CD4-positive, alpha-beta T cell (primary cell): ENCODE measurements at places on chromosomes 11 and 22. TPM values are rescaled to one million over a fixed set of nuclear protein-coding genes. Genes with fewer than 3 reads are reported as not detected.

DNA sequence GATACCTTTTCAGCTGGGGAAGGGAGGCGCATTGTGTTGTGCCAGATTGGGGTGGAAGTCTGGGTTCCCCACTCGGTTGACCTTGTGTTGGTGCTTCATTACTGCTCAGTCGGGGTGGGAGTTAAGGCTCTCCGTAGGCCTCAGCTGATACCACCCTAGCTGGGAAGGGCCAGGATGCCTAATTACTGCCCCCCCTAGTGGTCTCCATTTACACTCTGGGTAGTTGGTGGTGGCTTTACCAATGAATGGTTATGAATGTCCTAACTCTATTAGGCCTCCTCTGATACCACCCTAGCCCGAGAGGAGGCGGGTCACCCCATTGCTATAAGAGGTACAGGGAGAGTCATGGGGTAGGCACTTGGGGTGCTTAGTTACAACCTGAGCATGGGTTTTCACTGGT lies 27.5 kb upstream of the HIKESHI start:
- H3K4me3 ChIP-seq = no peak overlapping the region
- H3K36me3 ChIP-seq = peaks cover 65% of the 10 kb centered on the region
- H3K4me1 ChIP-seq = no peaks in the 10 kb centered on the region
- H3K27me3 ChIP-seq = no peaks in the 10 kb centered on the region

Gene PHOX2A
- total RNA-seq = not detected

Gene ST14
- 0.31 TPM for total RNA-seq

- no peak overlapping the region for H3K27ac ChIP-seq
- H3K36me3 ChIP-seq = no peaks in the 10 kb centered on the region
- H3K4me3 ChIP-seq = no peak overlapping the region
- H3K4me1 ChIP-seq = no peaks in the 10 kb centered on the region
- peaks cover 12% of the 10 kb centered on the region for H3K27me3 ChIP-seq
- DNase-seq = no peak
Measured at GRCh38 chr11:73259406-73260126, 12.6 kb upstream of the P2RY6 start.

DNA sequence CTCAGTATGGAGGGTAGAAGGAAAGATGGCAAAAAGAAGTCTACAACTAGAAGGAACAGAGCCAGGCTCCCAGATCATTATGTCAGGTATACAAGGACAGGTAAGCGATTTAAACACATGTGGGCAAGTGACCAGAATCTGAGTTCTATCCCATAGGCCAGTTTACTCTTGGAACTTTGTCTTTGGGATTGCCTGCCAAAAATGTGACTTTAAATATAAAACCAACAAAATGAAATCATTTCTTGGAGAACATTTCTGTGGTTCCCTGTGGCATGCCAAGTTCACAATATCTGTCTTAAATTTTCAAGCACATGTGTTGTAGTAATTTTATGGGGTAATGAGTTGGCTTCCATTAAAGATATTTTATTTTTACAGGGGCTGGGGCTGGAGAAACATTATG lies 141.0 kb downstream of the SLC17A6 start:
- DNase-seq = no peak
- no peaks in the 10 kb centered on the region for H3K36me3 ChIP-seq
- H3K27ac ChIP-seq = no peak overlapping the region
- H3K4me1 ChIP-seq = no peaks in the 10 kb centered on the region

Gene MFNG
- 89.9 TPM for total RNA-seq

Gene SLC25A45
- 40.8 TPM for total RNA-seq

- no peaks in the 10 kb centered on the region for H3K27me3 ChIP-seq
- H3K4me1 ChIP-seq = peaks cover 8% of the 10 kb centered on the region
- DNase-seq = no peak
Measured at GRCh38 chr22:17831501-17832251, 57.4 kb upstream of the BID start.

DNA sequence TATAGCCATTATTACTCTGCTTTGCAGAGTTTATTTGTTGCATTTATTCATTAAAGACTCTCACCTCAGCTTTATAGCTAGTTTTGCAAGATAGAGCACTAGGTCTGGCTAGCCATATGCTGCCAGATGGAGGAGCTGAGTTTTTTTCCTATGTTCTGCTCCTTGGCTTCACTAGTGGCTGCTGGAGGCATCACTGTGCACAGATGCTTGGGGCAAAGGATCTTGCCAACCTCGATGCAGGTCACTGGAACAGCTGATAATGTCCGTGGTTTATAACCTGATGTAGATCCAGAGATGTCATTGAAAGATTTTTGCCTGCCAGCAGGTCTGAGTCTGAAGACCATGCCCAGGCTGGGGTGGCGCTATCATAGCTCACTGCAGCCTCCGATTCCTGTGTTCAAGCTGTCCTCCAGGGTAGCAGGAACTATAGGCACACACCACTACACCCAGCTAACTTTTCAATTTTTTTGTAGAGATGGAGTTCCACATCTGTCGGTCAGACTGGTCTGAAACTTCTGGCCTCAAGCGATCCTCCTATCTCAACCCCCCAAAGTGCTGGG lies 63.2 kb downstream of the PACS1 start:
- H3K27me3 ChIP-seq = no peaks in the 10 kb centered on the region
- DNase-seq = no peak
- no peaks in the 10 kb centered on the region for H3K36me3 ChIP-seq
- no peak overlapping the region for H3K4me3 ChIP-seq
- H3K4me1 ChIP-seq = peaks cover 25% of the 10 kb centered on the region

DNA sequence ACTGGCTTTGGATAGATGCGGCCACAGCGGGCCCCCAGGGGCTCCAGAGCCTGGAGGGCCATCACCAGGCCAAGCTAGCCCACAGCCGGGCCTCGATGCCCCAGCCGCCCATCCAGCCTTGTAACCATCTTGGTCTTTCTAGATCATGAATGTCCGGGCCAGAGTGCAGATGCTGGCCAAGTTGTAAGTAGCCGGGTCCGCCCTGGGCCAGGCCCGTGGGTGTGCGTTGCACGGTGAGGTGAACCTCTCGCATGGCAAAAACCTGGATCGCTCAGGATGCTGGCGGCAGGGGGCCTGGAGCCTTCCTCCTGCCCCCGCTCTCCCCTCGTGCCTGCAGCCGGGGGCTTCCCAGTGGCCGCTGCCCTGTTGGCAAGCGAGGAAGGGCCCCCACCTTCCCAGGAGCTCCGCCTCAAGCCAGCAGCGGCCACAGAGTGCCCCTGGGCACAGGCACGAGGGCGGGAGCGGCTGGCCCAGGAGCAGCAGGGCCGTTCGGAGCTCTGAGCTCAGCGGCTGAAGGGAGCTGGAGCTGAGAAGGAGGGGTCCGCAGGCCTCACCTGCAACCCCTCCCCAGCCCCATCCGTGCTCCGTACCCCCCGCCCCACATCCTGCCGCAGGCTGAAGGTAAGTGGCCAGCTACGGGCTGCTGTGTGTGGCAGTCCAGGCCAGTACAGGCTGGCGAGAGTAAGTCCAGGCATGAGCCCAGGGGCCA lies 10.9 kb upstream of the MRPL23 start:
- no peaks in the 10 kb centered on the region for H3K27me3 ChIP-seq
- no peak overlapping the region for H3K4me3 ChIP-seq
- DNase-seq = no peak
- no peaks in the 10 kb centered on the region for H3K36me3 ChIP-seq

DNA sequence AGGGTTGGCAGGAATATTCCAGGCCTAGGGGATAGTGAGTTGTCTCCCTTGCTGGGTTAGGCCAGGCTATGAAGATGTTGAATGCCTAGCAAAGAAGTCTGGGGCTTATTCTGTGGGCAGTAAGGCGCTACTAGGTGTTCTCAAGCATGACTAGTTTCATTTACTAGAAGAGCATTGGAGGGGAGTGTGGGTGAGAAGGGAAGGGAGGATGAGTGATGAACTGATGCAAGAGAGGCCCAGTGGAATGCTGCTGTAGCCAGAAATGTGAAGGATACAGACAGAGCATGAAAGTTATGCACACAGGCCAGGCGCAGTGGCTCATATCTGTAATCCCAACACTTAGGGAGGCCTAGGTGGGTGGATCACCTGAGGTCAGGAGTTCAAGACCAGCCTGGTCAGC lies 33.5 kb downstream of the POU2F3 start:
- H3K27me3 ChIP-seq = peaks cover 10% of the 10 kb centered on the region
- no peak overlapping the region for H3K4me3 ChIP-seq
- DNase-seq = no peak
- no peaks in the 10 kb centered on the region for H3K36me3 ChIP-seq
- no peak overlapping the region for H3K27ac ChIP-seq

Gene CLCF1
- 6.9 TPM for total RNA-seq

DNA sequence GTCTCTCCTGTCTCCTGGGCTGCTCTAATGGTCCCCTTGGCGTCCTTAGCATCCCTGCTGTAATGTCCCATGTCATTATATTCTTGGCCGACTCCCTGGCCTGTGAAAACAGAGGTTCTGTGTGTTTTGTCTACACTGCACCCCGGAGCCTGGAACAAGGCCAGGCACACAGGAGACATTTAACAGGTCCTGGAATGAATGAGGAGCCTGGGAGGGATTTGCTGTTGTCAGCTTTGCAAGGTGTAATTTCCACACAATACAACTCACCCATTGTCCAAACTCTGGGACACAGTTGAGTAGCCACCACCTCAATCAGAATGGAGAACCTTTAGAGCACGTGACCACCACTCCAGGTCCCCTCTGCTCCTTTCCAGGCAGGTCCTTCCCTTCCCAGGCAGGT lies 14.9 kb upstream of the PDGFB start:
- H3K4me3 ChIP-seq = no peak overlapping the region
- no peak for DNase-seq
- no peaks in the 10 kb centered on the region for H3K27me3 ChIP-seq
- H3K4me1 ChIP-seq = peaks cover 12% of the 10 kb centered on the region

DNA sequence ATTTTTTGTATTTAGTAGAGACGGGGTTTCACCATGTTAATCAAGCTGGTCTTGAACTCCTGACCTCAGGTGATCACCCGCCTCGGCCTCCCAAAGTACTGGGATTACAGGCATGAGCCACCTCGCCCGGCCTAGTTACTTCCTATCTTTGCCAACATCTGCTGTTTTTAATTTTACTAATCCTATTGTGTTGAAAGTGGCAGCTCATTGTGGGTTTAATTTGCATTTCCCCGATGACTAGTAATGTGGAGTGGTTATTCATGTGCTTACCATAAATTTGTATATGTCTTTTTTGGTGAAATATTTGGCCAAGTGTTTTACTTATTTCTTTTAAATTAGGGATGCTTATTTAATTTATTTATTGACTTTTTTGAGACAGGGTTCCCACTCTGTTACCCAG lies 74.2 kb upstream of the SLC25A18 start:
- no peak for DNase-seq
- no peaks in the 10 kb centered on the region for H3K36me3 ChIP-seq
- no peak overlapping the region for H3K4me3 ChIP-seq
- no peaks in the 10 kb centered on the region for H3K4me1 ChIP-seq
- H3K27me3 ChIP-seq = no peaks in the 10 kb centered on the region
- H3K27ac ChIP-seq = no peak overlapping the region

DNA sequence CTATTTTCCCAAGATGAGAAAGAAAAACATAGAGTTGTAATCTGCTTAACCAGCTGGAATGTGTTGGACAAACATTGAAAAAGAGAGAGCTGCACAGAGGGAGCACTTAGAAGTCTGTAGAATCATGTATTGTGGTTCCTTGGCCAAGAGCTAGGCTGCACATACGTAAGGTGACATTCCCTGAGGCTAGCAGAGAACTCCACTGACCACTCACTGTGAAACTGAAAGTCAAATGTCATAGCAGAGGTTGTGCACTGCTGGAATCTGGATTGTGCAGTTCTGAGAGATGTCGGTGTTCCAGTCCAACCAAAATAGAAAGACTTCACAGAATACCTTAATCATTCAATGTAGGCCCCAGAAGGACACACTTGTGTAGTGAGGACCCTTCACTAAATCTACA lies 772.8 kb upstream of the RAG2 start:
- H3K27me3 ChIP-seq = no peaks in the 10 kb centered on the region
- no peak overlapping the region for H3K27ac ChIP-seq
- DNase-seq = no peak

- H3K4me3 ChIP-seq = peak overlapping the region; percentile 87
- DNase-seq = peak; percentile 25
- no peaks in the 10 kb centered on the region for H3K27me3 ChIP-seq
- peaks cover 32% of the 10 kb centered on the region for H3K4me1 ChIP-seq
Measured at GRCh38 chr22:46150655-46151477, 540 bp downstream of the PPARA start.

Gene VPREB1
- not detected for total RNA-seq

Gene OR52E6
- not detected for total RNA-seq

Gene OR10D3
- not detected for total RNA-seq

DNA sequence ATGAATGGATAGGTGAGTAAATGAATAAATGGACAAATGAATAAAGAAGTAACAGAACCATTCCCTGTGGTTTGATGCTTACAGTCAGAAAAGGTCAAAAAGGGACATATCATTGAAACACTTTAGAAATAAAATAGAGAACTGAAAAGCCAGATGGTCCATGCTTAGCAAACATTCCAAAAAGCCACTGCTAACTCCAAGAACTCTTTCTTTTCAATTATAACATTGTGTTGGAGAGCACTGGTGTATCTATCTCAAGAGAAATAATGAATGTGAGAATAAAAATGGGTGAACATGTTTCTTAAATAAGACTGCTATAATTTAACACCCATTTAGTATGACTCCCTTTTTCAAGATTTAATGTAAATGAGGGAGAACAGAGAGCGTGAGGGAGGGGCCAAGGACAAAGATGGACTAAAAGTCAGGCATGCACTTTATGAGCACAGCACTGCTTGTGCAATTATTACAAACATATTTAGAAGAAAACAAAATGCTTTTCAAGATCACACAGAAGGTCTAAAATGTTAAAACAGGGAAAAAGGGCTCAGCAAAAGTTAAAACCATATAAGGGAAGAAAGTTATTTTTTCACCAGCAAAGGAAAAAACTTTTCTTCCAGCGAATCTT lies 224.3 kb upstream of the PITPNB start:
- H3K27ac ChIP-seq = no peak overlapping the region
- no peak overlapping the region for H3K4me3 ChIP-seq
- H3K27me3 ChIP-seq = no peaks in the 10 kb centered on the region
- no peaks in the 10 kb centered on the region for H3K4me1 ChIP-seq

Gene MMP27
- not detected for total RNA-seq

- no peaks in the 10 kb centered on the region for H3K4me1 ChIP-seq
- no peaks in the 10 kb centered on the region for H3K27me3 ChIP-seq
- H3K36me3 ChIP-seq = no peaks in the 10 kb centered on the region
Measured at GRCh38 chr11:134097166-134097565, 28.3 kb downstream of the JAM3 start.

DNA sequence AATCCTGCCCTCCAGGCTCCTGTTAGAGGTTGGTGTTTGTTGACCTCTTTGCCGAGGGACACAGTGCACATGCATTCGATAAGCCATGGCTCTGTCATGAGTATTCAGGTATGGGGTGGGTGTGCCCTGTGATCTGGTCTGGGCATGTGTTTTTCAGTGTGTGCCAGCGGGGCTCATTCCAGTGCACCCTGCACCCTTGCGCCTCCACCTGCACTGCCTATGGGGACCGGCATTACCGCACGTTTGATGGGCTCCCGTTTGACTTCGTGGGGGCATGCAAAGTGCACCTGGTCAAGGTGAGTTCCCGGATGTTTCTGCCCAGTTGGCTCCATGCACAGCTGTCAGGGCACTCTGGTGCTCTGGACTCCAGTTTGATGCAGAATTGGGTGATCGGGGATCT lies 44.2 kb downstream of the OTOG start:
- no peak overlapping the region for H3K4me3 ChIP-seq
- no peaks in the 10 kb centered on the region for H3K36me3 ChIP-seq
- no peak for DNase-seq

- H3K27me3 ChIP-seq = no peaks in the 10 kb centered on the region
- no peaks in the 10 kb centered on the region for H3K4me1 ChIP-seq
- no peaks in the 10 kb centered on the region for H3K36me3 ChIP-seq
- H3K4me3 ChIP-seq = no peak overlapping the region
Measured at GRCh38 chr22:35465109-35465701, 65.3 kb downstream of the MCM5 start.

Gene OR51B6
- total RNA-seq = not detected

GRCh38 chr11:133955945-133956421 lies 785 bp downstream of the IGSF9B start:
- H3K27ac ChIP-seq = no peak overlapping the region
- DNase-seq = peak; percentile 11
- peaks cover 47% of the 10 kb centered on the region for H3K4me1 ChIP-seq
- no peaks in the 10 kb centered on the region for H3K36me3 ChIP-seq
